SJCRH30 (cell line): ENCODE measurements at places on chromosomes 1 and 21. TPM values are rescaled to one million over a fixed set of nuclear protein-coding genes. Genes with fewer than 3 reads are reported as not detected.

DNA sequence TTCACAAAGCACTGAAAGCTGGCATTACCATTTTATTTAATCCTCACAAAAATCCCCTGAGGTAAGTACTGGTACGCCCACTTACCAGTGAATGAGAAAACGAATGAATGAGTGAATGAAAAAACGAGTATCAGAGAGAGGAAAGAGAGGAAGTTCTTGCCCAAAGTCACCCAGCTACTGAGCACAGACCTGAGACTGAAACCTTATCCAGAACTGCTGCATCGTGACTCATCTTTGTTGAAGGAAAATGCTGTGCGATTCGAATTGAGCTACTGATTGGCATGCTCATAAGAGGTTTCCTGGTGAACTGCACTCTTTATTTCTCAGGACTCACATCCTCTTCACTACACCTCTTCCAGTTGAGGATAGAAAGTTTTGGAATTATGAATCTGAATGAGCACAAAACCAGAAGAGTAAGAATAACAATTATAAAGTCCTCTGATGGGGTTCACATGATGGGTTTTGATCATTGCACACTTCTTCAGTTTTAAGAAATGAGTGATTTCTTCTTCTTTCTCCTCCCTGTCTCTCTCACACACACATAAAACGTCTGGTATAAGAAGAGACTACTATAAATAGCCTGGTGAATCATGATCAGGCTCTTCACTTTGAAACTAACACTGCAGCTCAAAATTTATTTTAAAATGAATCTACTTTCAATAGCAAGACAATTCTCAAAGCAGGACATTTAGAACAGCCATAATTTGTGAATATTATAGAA is 32.1 kb downstream of the IL12RB2 start:
- peaks cover 9% of the 10 kb centered on the region; the same call in 1 of the 2 replicates for H3K4me1 ChIP-seq
- H3K36me3 ChIP-seq, result no peaks in the 10 kb centered on the region
- H3K4me3 ChIP-seq, result no peak overlapping the region
- H3K27me3 ChIP-seq, result no peaks in the 10 kb centered on the region

DNA sequence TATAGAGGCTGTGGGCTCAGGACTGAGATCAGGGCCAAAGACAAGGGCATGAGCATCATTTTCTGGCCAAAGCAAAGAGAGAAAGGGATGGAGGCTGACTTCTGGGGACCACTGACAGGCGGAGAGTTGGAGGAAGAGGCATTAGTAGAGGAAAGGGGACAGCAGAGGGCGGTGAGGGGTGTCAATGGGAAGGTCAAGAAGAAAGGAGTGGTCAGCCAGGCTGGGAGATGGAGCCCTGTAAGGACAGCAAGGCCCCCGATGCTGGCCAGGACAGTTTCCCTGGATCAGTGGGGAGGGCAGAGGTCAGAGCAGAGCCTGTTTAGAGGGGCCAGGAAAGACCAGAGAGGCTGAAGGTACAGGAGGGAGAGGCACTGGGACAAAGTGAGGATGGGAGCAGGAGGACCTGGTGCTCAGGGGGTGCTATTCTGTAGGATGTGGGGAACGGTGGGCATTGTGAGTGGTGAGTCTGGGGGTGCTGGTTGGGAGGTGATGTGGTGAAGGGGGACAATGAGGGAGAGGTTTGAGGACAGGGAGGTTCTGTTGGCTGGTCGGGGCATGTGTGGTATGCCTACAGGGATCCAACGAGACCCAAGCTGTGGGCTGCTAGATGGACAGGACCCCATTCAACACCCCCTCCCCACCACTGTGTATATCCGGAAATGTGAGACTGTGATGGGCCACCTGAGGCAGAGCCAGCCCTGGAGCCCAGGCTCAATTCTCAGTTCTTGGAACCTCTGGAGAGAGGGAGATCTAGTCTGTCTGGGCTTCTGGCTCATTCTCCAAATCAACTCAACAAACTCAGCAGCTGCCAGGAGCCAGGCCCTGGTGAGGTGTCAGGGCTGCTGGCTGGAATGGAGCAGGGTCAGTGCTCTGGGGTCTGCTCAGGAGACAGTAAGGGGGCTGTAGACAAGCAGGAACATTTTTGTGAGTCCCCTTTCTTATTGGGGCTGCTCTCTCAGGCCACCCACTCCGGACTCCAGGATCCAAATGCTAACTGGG is 1.4 kb upstream of the FAM151A start:
- no peak for DNase-seq
- no peaks in the 10 kb centered on the region for H3K36me3 ChIP-seq
- H3K27ac ChIP-seq, result no peak overlapping the region
- no peaks in the 10 kb centered on the region for H3K4me1 ChIP-seq
- no peak overlapping the region for H3K4me3 ChIP-seq
- H3K27me3 ChIP-seq, result no peaks in the 10 kb centered on the region; the same call in 1 of the 2 replicates

- no peak overlapping the region for H3K27ac ChIP-seq
- no peaks in the 10 kb centered on the region for H3K27me3 ChIP-seq
- DNase-seq, result no peak
- H3K36me3 ChIP-seq, result peaks cover 18% of the 10 kb centered on the region; the same call in 1 of the 2 replicates
Observed at GRCh38 chr1:25651824-25652741, 35.5 kb downstream of the MAN1C1 start.

GRCh38 chr1:223045164-223045957 is 97.7 kb downstream of the TLR5 start:
- DNase-seq, result no peak
- no peaks in the 10 kb centered on the region for H3K27me3 ChIP-seq
- H3K36me3 ChIP-seq, result no peaks in the 10 kb centered on the region

DNA sequence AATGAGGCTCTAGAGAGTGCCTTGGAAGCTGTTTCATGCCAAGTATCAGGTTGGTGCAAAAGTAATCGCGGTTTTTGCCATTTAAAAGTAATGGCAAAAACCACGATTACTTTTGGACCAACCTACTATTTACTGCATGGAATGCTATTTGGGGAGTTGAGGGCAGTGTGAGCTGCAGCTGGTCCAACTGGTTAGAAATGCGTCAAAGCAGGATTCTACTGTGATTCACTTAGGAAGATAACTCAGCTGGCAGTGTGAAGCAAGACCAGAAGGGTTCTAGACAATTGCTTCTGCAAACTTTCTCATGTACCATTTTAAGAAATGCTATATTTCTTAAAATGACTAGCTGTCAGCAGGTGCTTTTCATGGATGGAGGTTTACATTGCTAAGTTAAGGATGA is 21.2 kb upstream of the PLA2G2C start:
- DNase-seq, result no peak
- no peaks in the 10 kb centered on the region for H3K36me3 ChIP-seq
- H3K4me1 ChIP-seq, result no peaks in the 10 kb centered on the region
- no peak overlapping the region for H3K4me3 ChIP-seq

GRCh38 chr1:24195136-24195535 is 8.0 kb upstream of the IFNLR1 start:
- H3K27me3 ChIP-seq, result peaks cover 6% of the 10 kb centered on the region
- no peak for DNase-seq
- H3K36me3 ChIP-seq, result no peaks in the 10 kb centered on the region
- peaks cover 4% of the 10 kb centered on the region; the same call in 1 of the 2 replicates for H3K4me1 ChIP-seq

Gene GRIK3
- total RNA-seq, result not detected in 2 replicates

Gene SPRR2F
- total RNA-seq, result not detected in 2 replicates
